ENCODE measurements at places on chromosomes 7 and 10.

GRCh38 chr10:28445516-28445915, 87.4 kb upstream of the WAC start:
- peak; percentile 87 for DNase-seq

DNA sequence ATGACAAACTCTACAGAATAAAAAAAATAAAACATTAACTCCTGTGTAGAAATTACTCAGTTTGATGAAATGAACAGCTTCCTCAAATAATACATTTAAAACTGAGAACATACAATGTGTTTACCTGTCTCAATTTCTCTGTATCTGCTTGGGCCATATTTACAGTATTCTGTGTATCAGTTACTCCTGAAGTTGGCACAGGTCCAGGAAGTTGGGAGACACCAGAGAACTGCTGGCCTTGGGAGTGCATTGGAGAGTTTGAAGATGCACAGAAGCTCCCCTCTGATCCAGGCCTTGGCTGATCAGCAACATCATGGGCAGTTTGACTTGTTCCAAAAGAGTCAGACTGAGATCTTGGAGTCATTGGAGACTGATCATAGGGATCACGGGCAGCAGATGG, 155.1 kb downstream of the GALNT11 start:
- no peak for DNase-seq

DNA sequence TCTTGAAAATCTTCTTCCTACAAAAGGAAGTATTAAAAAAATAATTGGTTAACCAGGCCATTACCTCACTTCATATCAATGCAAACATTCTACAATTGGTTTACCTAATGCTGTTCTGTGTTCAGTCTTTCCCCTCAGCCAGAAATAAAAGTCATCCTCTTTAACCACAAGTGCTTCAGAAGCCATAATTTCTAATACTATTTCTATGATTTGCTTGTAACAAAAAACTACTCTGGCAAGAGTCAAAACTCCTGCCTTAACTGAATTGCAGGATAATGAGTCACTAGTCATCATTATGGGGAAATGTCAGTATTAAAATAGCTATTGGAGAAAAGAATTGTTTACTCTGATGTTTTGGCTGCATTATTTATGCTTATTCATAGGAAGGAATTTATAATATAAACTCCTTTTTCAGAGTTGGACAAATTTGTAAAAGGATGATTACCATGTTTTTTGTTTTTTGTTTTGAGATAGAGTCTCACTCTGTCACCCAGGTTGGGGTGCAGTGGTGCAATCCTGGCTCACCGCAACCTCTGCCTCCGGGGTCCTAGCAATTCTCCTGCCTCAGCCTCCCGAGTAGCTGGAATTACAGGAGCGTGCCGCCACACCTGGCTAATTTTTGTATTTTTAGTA, 55.5 kb upstream of the ODAD2 start:
- no peak for DNase-seq

- no peak for DNase-seq
Observed at GRCh38 chr10:125782616-125783015, 7.0 kb upstream of the MMP21 start.

DNA sequence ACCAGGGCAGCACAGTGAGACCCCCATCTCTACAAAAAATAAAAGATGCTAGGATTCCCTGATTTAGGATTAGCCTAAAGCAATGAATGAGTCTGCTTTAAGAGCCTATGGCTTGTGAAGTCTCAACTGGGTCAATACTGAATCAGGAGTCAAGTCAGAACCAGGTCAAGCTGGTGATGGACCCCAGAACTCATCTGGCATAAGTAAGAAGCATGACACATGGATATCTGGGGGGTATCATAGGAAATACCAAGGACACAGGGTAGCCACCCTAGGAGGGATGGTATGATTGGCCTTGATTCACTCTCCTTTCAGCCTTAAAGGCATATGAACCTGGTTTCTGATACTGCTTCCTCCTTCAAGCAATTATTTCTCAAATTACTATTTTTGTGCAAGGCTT, 78.4 kb upstream of the FAM133B start:
- no peak for DNase-seq

- DNase-seq: no peak
Observed at GRCh38 chr10:75319274-75319673, 82.3 kb downstream of the ZNF503 start.

DNA sequence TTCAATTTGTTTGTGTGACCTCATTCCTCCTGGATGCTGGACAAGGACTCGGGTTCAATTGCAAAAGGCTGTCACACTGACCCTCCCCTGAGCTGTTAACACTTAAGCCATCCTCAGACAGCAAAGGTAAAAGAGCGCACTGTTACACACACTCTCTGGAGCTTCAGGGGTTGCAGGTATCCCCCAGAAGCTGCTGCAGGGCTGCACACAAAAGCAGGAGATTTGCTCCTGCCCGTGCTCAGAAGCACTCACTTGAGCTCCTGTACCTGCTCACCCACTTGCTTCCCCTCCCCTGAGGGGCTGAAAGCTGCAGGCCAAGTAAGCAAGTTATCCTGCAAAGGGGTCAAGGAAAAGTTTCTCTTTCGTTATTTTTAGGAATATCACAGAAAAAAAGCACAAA, 886.2 kb upstream of the ZWINT start:
- DNase-seq: no peak

- DNase-seq: peak; percentile 94
Observed at GRCh38 chr7:7911369-7912123, 57.0 kb upstream of the GLCCI1 start.

DNA sequence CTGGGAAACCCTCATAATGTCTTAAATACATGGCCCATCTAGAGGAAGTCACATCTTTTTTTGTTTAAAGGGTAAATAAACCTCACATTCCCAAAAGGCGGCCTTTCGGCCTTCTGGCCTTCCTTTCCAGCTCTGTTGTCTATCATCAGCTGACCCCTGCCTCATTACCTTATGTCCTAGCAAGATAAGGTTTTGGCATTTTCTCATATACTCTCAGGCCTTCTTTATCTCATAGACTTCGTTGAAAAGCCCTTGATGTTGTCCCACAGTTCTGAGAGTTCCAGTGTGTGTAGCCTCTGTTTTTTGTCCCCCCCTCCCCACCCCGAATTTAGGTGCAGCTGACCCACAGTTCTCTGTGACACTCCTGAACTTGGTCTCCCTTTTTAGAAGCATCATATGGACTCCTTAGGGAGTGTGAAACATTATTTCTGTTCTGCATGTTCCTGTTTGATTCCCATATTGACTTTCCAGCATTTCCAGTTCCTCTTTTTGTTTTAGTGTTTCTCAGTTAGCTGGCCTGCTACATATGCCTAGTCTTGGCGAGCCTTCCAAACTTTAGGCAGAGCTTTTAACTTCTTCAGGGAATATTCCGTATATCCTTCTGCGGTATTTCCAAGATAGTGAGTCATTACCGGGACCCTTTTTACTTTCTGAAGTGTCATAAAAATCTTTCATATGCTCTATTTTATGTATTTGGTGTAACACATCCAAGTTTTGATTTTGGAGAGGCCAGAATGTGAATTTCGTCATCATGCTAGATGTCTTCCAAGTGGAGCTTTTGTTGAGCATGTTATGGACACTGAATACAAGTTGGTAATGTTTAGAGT, 138.5 kb downstream of the LRRC4 start:
- no peak for DNase-seq

DNA sequence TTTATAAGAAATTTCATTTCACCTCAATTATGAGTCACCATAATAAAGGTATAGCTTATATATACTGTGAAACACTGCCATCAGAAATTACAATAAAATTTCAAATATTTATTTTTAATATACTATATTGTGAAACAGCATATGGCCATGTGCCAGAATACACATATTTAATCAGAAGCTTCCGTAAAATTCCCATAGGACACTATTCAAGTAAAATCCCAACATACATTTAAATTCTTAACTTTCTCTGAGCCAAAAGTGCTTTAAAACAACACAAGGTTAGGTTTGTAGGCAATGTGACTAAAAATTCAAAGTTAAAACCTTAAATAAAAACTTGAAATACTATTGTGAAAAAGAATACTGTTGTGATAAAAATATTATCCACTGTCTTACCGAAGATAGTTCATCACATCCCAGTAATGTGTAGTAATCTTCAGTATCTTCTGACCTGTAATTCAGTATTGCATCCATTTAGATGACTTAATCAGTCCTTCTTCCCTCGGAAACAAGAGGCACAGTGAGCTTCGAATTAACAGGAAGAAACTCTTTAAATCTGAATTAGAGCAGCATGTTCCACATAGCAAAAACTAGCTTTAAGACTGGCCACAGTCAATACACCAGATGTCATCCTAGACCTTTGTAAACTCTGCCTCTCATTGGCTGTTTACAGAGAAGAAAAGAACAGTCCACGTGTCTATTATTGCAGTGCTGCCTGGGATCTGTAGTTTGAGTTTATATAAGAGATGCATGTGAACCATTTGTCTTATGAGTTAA, at the start of gene DNAJC12:
TSS of gene DNAJC12 (minus strand) at position 648 of the 774 bp plus-strand sequence. CDS start at position 471, 177 bp downstream.
- DNase-seq: peak; percentile 74

GRCh38 chr10:630581-631073, 58.8 kb downstream of the DIP2C start:
- no peak for DNase-seq

Data from HepG2 (cell line).